ENCODE measurements at places on chromosomes 2 and 18. TPM values are rescaled to one million over a fixed set of nuclear protein-coding genes. Genes with fewer than 3 reads are reported as not detected.
A peak's percentile ranks its signal among the peaks of the same experiment; 100 is the strongest.

FOXI3 gene
- not detected for total RNA-seq

REG1A gene
- total RNA-seq, result 6.4 TPM

HNRNPLL gene
- 64.7 TPM for total RNA-seq

CAVIN2 gene
- 15.0 TPM for total RNA-seq

TUBB8B gene
- total RNA-seq, result not detected

CD8B2 gene
- not detected for total RNA-seq

ST6GAL2 gene
- 900 TPM for total RNA-seq

- H3K36me3 ChIP-seq, result no peaks in the 10 kb centered on the region
- H3K27ac ChIP-seq, result no peak overlapping the region
- H3K27me3 ChIP-seq, result no peaks in the 10 kb centered on the region
- H3K4me3 ChIP-seq, result no peak overlapping the region
These were observed 23.7 kb upstream of the DSG1 start for GRCh38 chr18:31294199-31294747.

DNA sequence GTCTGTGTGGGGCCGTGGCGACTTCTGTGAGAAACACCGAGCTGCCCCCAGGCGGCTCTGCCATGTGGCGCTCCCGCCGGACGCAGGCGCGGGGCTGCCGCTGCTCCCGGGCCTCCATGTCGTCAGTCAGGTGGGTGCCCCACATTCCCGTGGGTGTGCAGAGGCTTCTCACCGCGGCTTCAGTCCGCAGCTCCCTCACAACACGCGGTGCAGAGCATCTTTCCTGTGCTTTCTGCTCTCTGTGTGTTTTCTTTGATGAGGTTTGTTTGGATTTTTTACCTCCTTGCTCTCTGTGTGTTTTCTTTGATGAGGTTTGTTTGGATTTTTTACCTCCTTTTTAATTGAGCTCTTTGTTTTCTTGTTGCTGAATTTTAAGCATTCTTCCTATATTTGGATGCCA lies 13.0 kb downstream of the AQP12A start:
- no peaks in the 10 kb centered on the region for H3K27me3 ChIP-seq
- no peaks in the 10 kb centered on the region for H3K4me1 ChIP-seq
- H3K4me3 ChIP-seq, result no peak overlapping the region
- H3K27ac ChIP-seq, result no peak overlapping the region
- H3K36me3 ChIP-seq, result no peaks in the 10 kb centered on the region

GRCh38 chr2:128617661-128618060 lies 299.0 kb upstream of the HS6ST1 start:
- H3K4me1 ChIP-seq, result no peaks in the 10 kb centered on the region
- no peak overlapping the region for H3K4me3 ChIP-seq
- H3K36me3 ChIP-seq, result no peaks in the 10 kb centered on the region
- no peak overlapping the region for H3K27ac ChIP-seq
- no peaks in the 10 kb centered on the region for H3K27me3 ChIP-seq
- no peak for DNase-seq

GRCh38 chr2:222977121-222977520 lies 74.9 kb upstream of the KCNE4 start:
- no peak for DNase-seq
- H3K27ac ChIP-seq, result no peak overlapping the region
- no peaks in the 10 kb centered on the region for H3K4me1 ChIP-seq
- H3K4me3 ChIP-seq, result no peak overlapping the region
- H3K36me3 ChIP-seq, result no peaks in the 10 kb centered on the region

DNA sequence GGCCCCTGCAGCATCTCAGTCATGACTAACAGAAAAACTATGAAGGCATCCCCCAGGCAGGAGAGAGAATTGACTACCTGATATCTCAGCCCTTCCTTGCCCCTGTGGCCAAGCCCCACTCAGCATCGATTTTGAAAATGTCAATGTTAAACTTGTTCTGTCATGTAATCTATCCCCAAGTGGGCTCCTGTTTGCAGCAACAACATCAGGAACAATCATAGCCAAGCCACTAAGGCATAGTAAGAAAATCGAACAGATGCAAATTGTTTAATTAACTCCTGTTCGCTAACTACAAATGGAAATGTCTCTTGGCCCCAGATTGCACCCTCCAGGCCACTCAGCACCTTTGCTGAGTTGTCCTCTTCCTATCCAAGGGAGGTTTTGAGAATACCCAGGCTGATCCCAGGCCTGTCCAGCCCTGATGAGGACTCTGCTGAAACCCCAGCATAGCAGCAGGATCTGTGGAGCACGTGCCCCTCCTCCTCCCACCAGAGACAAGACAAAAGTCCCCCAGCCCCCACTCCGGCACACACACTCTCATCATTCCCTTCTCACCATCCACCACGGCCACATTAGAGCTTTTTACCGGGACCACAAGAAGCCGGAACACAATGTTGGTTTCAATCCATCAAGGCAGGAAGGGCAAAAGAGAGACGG lies 150.1 kb downstream of the TNS1 start:
- DNase-seq, result no peak
- H3K27me3 ChIP-seq, result no peaks in the 10 kb centered on the region

GRCh38 chr18:77671456-77672167 lies 422.0 kb downstream of the GALR1 start:
- no peak for DNase-seq
- H3K4me1 ChIP-seq, result no peaks in the 10 kb centered on the region
- no peaks in the 10 kb centered on the region for H3K36me3 ChIP-seq

- H3K27ac ChIP-seq, result no peak overlapping the region
- H3K27me3 ChIP-seq, result no peaks in the 10 kb centered on the region
- no peaks in the 10 kb centered on the region for H3K36me3 ChIP-seq
- no peak for DNase-seq
- H3K4me1 ChIP-seq, result no peaks in the 10 kb centered on the region
These were observed 269.5 kb downstream of the EIPR1 start for GRCh38 chr2:3108105-3108504.

DNA sequence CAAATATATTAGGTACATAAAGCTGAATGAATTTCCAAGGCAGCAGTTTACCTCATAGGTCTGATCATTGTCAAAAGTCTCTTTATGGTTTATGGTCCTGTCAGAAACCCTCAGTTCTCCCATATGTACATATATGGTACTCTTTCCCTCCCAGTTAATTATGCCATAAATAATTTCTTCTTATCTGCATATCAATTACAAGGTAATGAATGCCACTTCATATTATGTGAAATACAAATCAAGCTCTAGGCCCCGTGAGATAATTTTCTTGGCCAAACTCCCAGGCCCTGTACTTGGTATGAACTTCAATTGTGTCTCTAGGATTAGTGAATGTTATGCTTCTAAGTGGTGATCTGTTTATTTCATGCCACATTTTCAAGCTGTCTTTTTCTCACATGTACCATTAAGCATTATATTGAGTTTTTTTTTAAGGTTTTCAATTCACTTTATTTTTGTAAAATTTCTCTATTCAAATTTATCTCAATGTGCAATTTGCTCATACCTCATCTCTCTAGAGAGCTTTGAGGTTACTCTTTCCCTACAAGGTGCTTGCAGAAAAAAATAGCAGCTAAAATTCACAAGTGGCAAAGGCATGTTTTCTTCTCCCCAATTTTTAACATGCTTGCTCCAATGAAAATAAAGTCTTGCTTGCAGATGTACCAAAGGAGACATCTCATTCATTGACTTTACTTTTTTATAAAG lies 430.6 kb upstream of the VRK2 start:
- DNase-seq, result no peak
- H3K27me3 ChIP-seq, result no peaks in the 10 kb centered on the region
- H3K27ac ChIP-seq, result no peak overlapping the region
- H3K4me1 ChIP-seq, result no peaks in the 10 kb centered on the region

DNA sequence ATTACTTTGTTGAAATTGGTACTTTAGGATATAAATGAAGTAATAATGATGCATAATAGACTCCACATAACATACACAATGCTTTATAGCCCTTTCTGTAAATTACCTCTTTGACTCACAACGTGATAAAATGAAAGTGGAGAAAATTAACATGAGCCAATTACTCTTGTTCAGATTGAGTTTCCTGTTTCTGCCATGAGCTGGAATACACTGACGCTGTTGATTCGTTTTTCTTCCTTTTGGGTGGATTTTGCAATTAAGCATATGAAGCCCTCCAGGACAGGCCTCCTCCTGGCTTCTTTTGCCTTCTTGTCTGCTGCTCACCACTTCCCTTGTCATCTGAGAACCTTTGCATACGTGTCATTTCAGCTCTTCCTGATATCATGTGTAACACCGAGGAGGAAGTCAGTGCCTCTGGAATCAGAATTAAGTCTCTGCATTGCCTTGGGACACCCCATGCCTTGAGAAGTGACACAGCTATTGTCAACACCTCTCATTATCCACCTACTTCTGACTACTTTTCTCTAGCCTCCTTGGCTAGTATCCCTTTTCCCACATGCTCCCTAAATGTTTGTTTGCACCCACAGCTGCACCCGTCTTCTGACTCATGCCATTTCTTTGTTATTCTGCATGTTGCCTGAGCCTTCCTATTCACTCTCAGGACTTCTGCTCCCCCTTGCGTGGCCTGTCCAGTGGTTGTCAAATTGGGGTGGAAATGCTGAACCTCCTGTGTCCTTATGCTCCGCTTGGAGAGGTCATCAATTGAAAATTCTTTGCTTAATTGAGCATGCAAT lies 134.1 kb downstream of the FMNL2 start:
- peak overlapping the region; percentile 32 for H3K27ac ChIP-seq
- H3K4me1 ChIP-seq, result peaks cover 60% of the 10 kb centered on the region
- H3K27me3 ChIP-seq, result no peaks in the 10 kb centered on the region
- DNase-seq, result no peak
- H3K36me3 ChIP-seq, result no peaks in the 10 kb centered on the region

GRCh38 chr2:118386641-118387302 lies 298.5 kb downstream of the INSIG2 start:
- no peaks in the 10 kb centered on the region for H3K36me3 ChIP-seq
- no peak for DNase-seq
- H3K27me3 ChIP-seq, result no peaks in the 10 kb centered on the region
- H3K27ac ChIP-seq, result no peak overlapping the region
- no peak overlapping the region for H3K4me3 ChIP-seq

DNA sequence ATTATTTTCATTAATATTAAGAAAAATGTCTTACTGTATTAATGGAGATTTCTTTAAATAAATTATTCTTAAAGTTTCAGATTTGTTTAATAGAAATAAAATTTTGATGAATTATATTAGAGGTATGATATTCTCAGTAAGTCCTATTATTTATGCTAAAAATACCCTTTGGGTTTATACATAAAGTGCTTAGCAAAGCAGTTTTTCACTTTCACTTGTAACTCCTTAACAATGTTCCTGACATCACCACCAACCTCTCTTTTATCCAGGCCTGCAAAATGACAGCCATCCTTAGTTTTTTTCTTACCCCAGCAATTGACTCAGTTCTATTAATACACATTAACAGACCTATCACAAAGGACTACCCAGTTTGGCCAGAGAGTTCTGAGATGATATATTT lies 170.4 kb downstream of the CD226 start:
- no peak for DNase-seq
- no peaks in the 10 kb centered on the region for H3K4me1 ChIP-seq
- no peak overlapping the region for H3K4me3 ChIP-seq

DNA sequence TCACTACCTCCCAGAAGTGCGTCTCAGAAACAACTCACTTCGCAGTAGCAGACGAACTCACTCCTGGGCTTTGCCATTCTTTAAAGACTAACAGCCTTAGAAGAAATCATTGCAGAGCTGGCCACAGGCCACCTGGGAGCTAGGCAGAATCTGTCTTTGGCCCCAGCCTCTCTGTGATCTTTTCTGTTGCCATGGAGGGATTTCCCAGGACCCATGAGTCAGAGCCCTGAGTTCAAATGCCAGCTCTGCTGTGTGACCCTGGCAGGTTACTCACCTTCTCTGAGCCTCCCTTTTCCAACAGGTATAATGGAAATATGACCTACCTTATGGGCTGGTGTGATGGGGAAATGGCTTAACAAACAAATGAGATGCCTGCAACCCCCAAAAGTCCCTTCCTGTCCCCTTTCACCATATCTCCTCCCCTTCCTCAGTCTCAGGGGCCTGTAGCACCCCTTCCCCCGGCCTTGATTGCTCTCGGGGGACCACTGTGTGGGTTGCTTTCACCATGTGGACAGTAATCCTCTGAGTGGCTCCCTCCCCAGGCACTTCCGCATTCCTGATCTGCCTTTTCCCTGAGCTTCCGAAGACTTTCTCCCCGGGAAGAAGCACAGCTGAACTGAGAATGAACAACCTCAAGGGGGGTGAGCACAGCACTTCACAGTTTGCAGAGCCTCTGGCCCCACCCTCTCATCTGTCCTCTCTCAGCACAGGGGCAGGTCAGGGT lies 34.0 kb upstream of the SLC66A3 start:
- H3K4me1 ChIP-seq, result no peaks in the 10 kb centered on the region
- H3K36me3 ChIP-seq, result no peaks in the 10 kb centered on the region
- H3K27me3 ChIP-seq, result no peaks in the 10 kb centered on the region

DNA sequence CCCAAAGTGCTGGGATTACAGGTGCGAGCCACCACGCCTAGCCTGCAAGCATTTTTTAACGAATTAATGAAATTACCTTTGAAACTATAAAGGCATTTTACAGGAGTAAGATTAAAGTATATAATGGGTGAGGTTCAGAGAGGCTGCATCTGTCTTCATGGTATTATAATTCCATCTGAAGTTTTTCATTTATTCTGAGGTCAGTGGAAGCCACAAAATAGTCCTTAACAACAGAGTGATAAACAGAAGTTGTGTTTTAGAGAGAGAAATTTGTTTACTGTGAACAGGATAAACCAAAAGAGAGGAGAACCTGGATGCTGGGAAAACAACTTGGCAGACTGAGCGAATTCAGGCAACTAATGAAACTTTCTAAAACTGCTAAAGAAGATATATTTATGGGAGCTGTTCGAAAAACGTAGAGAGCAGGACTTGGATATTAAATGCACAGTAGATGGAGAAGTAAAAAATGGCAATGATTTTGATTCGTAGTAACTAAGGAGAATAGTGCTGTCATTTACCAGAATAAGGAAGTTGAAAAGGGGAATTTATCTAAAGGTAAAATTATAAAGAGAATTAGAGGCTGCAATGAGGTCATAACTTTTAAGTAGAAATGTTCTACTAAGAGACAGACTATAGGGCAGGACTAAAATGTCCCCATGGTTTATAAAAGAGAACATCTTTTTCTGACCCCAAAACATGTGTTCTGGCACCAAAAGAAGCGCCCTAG lies 37.9 kb upstream of the ITGA4 start:
- H3K27me3 ChIP-seq, result no peaks in the 10 kb centered on the region
- no peaks in the 10 kb centered on the region for H3K36me3 ChIP-seq
- no peaks in the 10 kb centered on the region for H3K4me1 ChIP-seq
- H3K27ac ChIP-seq, result no peak overlapping the region

DNA sequence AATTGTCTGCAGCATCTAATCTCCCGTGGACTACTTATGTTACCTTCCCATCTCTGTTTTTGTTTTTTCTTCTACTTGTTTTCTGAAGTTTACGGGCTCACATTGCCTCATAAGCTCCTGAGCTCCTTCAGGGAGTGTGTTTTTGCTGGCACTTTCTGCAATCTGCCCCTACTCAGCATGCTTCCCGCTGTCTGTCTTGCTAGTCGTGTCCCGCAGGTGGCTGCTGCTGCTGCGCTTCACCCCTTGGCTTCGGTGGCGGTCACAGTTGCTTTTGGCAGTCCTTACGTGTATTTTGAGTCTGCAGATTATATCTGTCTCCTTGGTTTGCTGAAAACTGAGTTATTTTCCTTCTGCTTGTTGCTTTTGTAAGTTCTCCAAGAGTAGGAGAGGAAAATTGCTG lies 37.3 kb downstream of the FER1L5 start:
- H3K4me3 ChIP-seq, result peak overlapping the region; percentile 49
- DNase-seq, result no peak

- no peaks in the 10 kb centered on the region for H3K4me1 ChIP-seq
- no peak overlapping the region for H3K4me3 ChIP-seq
- no peaks in the 10 kb centered on the region for H3K27me3 ChIP-seq
- no peak overlapping the region for H3K27ac ChIP-seq
- DNase-seq, result no peak
These were observed 50.1 kb downstream of the ST3GAL5 start for GRCh38 chr2:85838641-85839040.

GRCh38 chr2:190528521-190529001 lies 6.0 kb downstream of the NEMP2 start:
- no peak overlapping the region for H3K4me3 ChIP-seq
- H3K4me1 ChIP-seq, result peaks cover 21% of the 10 kb centered on the region
- H3K27me3 ChIP-seq, result no peaks in the 10 kb centered on the region
- H3K27ac ChIP-seq, result no peak overlapping the region

GRCh38 chr2:85326406-85327159 lies 1.2 kb downstream of the TGOLN2 start:
- peaks cover 29% of the 10 kb centered on the region for H3K36me3 ChIP-seq
